Fibroblast of villous mesenchyme (primary cell): ENCODE measurements at places on chromosomes 5 and 9.

- DNase-seq = peak; percentile 28
Observed at GRCh38 chr5:157670662-157671591, at the start of gene C5orf52. Gene C5orf52, plus strand, starts transcription at chr5:157671533. Its CDS starts 82 bp downstream, at chr5:157671615.

GRCh38 chr5:89849830-89850512, 559.6 kb downstream of the CETN3 start:
- peak; percentile 6 for DNase-seq

GRCh38 chr9:680106-680505, 161.4 kb upstream of the DMRT1 start:
- DNase-seq = no peak

DNA sequence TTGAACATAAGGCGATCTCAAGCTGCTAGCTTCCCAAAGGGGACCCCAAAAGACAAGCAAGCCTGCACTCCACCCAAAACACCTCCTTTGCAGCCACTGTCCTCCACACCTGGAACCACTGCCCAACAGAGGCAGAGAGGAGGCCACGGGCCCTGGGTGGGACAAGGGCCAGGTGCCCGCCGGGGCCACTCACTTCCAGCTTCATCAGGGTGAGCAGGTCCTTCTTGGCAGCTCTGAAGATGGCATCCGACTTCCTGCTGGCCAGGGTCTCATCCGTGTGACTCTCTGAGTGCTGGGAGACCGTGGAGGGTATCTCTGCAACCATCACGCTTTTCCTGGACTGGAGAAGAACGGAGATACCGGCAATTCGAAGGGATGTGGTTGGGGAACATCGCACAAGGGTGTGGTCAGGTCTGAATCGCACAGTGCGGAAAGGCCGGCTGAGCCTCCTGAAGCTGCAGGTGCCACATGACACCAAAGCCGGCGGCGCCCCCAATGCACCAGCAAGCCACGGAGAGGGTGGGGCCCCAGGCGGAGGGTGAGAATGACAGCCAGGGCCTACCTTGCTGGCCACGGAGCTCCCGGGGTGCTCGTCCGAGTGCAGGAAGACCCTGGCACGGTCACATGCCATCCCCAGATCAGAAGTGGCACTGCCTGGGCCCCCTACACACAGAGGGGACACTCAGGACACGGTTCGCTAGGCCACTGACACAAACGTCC, 44.6 kb downstream of the PNPLA7 start:
- DNase-seq = no peak

- DNase-seq = no peak
Observed at GRCh38 chr5:108524564-108524963, 142.7 kb upstream of the FBXL17 start.

- no peak for DNase-seq
Observed at GRCh38 chr5:175921061-175921730, 46.9 kb downstream of the THOC3 start.
